ENCODE measurements at places on chromosomes 1 and 21.

GRCh38 chr1:53685272-53686051 is 53.5 kb downstream of the GLIS1 start:
- DNase-seq = no peak

- DNase-seq = no peak
Measured at GRCh38 chr21:45326891-45327440, 39.3 kb upstream of the POFUT2 start.

GRCh38 chr1:242747233-242747632 is 222.7 kb upstream of the PLD5 start:
- DNase-seq = no peak

DNA sequence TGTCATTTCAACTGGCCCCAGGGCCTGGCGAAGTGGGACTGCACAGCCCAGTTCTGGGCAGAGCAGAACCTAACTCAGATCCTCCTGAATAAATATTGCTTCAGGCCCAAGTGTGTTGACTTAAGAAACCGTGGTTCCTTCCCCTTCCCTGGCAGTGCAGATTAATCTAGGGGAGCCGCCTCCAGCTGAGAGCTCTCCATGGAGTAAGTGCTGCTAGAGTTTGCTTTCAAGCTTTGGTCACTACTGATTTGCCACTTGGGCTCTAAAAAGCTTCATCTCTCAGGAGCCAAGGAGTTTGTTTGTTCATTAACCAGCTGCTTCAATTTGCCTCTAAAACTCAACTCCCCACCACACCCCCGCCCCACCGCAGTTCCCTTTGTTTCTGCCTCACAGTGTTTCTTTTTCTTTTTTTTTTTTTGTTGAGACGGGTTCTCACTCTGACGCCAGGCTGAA is 112.1 kb downstream of the DTL start:
- no peak for DNase-seq

DNA sequence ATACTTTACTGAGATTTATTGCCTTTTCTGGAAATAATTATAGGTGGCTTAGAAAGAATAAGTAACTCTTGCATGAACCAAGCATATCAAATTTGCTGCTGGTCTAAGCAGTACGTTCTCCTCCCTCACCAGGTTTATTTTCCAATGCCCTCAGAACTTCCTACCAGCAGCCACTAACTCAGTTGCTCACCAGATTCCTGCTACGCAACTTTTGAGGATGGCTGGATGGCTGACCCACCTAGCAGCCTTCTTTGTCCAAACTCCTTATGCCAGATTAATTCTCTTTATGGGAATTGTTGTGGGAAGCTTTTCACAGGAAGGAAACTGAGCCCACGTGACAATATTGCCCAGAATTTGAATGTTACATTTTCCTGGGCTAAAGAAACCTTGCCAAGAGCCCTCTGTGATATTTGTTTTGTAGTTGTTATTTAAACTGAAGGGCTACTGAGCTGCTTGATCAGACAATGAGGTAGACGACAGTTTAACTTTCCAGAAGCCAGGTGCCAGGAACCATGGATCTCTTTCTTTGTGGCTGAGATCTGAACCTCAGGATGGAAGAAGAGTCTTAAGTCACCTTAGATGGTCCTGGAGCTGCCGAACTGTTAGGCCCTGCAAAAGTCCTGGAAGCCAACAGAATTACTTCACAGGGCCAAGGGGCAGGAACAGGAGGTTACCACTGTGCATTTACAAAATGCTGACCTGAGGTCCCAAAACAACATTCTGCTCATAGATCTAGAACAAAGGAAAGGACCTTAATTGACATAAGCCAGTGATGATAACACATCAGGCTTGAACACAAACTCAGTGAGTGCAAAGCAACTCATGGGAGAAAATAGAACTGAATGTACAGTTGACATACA is 85.5 kb upstream of the ATP1A1 start:
- no peak for DNase-seq

GRCh38 chr1:110133436-110133835 is 16.9 kb upstream of the SLC6A17 start:
- DNase-seq = no peak

GRCh38 chr1:117051224-117052064 is 8.7 kb upstream of the TTF2 start:
- no peak for DNase-seq

DNA sequence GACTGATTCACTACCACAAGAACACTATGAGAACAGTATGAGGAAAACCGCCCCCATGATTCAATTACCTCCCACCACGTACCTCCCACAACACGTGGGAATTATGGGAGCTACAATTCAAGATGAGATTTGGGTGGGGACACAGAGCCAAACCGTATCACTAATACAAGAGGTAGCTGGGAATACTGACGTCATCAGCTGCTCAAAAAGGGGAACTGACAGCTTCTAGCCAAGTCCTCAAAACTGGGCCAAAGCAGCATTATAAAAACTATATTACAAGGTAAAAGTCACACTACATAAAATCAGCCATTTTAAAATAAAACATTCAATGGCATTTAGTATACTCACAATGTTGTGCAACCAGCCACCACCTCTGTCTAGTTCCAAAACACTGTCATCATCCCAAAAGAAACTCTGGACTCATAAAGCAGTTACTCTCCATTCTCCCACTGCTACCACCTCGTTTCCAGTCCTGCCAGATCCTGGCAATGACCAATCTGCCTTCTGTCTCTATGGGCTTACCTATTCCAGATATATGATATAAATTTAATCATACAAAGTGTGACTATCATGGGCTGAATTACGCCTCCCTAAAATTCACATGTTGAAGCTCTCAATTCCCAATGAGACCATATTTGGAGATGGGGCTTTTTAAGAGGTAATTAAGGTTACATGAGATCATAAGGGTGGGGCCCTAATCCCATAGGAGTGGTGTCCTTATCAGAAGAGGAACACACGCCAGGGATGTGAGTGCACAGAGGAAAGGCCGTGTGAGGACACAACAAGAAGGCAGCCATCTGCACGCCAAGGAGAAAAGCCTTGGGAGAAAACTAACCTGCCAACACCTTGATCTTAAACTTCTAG is 192.1 kb downstream of the SETD4 start:
- DNase-seq = no peak

GRCh38 chr1:168234846-168235547 is 9.2 kb downstream of the SFT2D2 start:
- DNase-seq = no peak

DNA sequence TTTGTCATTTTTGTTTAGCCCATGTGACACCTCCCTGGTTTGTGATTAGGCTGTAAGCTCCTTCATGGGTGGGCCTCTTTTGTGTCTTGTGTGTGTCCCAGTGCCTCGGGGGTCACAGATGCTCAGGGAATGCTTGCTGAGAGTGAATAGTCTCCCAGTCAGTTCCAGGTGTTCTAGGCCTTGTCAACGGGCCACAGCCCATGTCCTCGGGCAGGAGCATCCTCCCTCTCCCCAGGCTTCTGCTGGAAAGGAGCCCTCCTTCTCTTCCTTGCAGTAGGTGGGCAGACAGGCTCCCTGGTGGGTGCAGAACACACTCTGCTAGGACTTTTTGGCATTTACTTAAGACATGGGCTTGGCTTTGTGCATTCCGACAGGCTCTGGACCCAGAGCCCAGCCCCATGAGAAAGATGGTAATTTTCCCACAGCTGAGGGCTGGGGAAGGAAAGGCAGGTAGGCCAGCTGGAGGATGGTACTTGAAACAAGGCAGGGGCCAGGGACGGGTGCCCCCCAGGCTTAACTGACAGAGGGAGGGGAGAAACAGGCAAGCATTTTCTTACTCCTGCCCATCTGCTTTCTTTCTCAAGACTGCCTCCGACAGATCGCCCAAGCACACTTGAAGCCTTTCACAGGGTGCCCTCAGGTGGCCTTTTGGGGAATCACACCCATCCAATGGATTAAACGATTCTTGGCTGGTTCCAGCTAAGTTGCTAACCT is 7.1 kb upstream of the CPLANE2 start:
- peak; percentile 68 for DNase-seq

GRCh38 chr1:27509127-27510080 is 19.4 kb upstream of the WASF2 start:
- no peak for DNase-seq

DNA sequence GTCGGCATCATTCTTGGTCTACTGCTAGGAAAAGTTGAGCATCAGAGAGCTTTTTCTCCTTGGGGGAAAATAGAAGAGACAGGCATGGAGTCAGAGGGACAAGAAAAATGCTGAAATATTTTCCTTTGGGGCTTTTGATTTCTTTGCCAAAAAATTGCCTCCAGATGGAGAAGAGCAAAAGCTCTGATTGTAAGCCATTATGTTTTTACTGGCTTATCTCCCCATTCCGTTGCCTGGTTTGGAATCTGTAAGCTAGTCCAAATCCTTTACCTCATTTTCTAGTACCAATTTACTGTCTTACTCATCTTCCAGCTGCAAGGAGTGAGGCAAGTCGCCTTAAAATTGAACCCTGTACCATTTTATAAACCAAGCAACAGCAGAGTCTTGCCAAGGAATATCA is 23.3 kb upstream of the NBL1 start:
- DNase-seq = no peak

- DNase-seq = no peak
Measured at GRCh38 chr1:221823149-221823548, 81.3 kb upstream of the DUSP10 start.

GRCh38 chr1:209737118-209737505 is 18.7 kb upstream of the TRAF3IP3 start:
- no peak for DNase-seq

GRCh38 chr1:1122078-1122811 is 6.4 kb upstream of the C1orf159 start:
- peak; percentile 78 for DNase-seq

GRCh38 chr1:21764615-21765423 is 18.1 kb downstream of the USP48 start:
- no peak for DNase-seq

DNA sequence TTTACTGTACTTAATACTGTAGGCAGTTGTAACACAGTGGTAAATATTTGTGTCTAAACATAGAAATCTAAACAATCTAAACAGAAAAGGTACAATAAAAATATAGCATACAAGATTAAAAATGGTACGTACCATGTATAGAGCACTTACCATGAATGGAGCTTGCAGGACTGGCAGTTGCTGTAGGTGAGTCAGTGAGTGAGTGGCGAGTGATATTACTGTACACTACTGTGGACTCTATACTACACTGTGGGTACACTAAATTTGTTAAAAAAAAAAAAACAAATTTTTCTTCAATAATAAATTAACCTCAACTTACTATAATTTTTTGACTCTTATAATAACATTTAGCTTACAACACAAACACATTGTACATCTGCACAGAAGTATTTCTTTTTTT is 39.5 kb upstream of the MYOCOS start:
- no peak for DNase-seq

DNA sequence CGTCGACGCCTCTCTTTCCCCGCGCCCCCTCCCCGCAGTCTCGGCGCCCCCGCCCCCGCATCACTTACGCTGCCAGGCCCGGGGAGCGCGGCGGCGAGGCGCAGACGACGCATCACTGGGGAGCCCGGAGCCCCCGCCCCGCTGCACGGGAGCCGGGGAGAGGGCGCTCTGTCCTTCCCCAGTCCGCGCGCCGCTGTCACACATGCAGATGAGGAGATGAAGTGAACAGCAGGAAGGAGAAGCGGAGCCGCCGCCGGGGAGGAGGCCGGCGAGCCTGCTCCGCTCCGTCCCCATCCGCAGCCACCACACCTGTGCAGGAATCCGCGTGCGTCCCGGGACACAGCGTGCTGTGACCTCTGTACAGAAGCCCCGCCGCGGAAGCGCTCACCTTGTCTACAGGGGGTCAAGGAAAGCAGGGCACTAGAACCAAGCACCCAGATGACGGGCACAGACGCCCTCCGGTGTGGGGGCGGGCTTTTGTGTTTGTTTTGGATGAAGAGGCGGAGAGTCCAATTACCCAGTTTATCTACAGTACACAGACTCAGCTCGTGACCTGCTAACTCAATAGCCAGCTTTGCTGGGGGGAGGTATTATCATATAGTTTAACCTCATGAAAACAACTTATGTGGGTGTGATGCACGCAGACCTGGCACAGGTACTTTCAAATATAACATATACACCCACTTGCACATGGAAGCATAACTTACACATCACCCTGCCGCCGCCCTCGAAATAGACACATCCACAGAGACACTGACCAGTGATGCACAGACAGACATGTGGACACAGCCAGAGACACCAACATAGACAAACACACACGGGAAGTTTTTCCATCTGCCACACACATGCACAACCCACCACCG is 12.4 kb downstream of the KLHDC8A start:
- no peak for DNase-seq

- no peak for DNase-seq
Measured at GRCh38 chr1:6057170-6057845, 11.6 kb downstream of the KCNAB2 start.

DNA sequence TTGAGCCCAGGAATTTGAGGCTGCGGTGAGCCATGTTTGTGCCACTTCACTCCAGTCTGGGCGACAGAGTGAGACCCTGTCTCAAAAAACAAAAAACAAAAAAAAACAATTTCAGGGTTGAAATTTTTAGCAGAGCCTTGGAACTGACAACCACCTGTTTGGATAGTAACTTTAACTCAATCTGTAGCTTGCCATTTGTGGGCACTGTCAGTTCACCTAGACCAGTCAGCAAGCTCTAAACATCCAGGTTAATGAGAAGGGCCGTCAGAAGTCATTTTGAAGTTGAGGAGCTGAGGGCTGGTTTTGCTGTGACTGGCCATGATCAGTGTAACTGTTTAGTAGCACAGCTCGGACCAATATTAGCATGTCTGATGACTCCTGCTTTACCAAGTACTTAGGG is 8.4 kb downstream of the TRAPPC10 start:
- DNase-seq = no peak

DNA sequence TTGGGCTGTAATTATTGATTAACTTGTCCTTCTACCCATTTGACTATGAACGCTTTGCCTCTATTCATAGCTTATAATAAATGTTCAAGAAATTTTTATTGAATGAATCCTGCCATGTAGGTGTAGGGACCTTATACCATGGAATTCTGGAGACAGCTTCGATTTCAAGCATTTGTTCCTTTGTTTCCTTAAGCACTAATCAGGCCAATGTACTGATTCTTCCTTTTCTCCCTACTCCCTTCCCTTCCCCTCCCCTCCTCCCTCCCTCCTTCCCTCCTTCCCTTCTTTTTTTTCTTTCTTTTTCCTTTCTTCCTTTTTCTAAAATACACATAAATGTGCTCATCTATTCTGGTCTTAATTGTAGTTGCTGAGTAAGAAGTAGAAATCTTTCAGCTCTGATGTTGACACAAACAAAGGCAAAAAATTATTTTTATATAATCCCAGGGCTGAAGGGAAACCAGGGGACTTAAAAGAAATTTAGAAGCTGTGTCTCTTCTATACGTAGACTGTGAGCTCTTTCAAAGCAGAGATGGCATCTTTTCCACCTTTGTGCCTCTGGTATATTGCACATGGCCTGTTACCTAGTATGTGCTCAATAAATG is 24.9 kb upstream of the DNM3 start:
- no peak for DNase-seq

- DNase-seq = no peak
Measured at GRCh38 chr1:44114098-44114497, 4.5 kb upstream of the KLF17 start.

GRCh38 chr1:228265167-228265566 is 57.3 kb downstream of the OBSCN start:
- no peak for DNase-seq

GRCh38 chr1:62362061-62362917 is 43.1 kb upstream of the KANK4 start:
- no peak for DNase-seq

Measured in activated CD4-positive, alpha-beta T cell treated with anti-CD3 and anti-CD28 coated beads for 24 hours (primary cell).